ENCODE measurements at places on chromosomes 6 and 20. TPM values are rescaled to one million over a fixed set of nuclear protein-coding genes. Genes with fewer than 3 reads are reported as not detected.

The RNGTT gene
- polyA plus RNA-seq, result 18.1 TPM

The MOG gene
- not detected for polyA plus RNA-seq

DNA sequence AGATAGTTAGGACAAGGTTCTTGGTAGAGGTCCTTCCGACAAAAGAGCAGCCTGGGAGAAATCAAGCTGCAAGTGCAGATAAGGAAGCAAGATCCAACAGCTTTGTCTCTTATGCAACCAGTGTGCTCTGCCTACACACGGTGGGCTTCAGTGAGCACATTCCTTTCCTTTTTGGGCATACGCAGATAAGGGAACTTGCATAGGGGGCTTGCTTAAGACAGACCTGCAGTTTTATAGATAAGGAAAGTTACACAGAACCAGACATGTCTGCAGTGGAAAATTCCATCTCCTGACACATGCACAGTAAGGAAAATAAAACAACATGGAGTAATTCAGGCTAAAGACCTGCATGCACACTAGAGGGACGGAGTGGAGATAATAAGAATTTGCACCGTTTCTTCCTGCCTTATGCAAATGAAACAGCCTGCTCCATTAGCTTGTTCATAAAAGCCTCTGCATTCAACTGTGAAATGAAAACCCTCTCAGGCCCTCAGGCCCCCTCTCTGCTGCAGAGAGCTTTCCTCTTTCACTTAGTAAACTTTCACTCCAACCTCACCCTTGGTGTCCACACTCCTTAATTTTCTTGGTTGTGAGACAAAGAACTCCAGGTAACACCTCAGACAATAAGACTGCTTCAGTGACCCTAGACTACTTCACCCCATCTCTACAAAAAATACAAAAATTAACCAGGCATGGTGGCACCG is 97.5 kb upstream of the MYLIP start:
- no peak for DNase-seq

DNA sequence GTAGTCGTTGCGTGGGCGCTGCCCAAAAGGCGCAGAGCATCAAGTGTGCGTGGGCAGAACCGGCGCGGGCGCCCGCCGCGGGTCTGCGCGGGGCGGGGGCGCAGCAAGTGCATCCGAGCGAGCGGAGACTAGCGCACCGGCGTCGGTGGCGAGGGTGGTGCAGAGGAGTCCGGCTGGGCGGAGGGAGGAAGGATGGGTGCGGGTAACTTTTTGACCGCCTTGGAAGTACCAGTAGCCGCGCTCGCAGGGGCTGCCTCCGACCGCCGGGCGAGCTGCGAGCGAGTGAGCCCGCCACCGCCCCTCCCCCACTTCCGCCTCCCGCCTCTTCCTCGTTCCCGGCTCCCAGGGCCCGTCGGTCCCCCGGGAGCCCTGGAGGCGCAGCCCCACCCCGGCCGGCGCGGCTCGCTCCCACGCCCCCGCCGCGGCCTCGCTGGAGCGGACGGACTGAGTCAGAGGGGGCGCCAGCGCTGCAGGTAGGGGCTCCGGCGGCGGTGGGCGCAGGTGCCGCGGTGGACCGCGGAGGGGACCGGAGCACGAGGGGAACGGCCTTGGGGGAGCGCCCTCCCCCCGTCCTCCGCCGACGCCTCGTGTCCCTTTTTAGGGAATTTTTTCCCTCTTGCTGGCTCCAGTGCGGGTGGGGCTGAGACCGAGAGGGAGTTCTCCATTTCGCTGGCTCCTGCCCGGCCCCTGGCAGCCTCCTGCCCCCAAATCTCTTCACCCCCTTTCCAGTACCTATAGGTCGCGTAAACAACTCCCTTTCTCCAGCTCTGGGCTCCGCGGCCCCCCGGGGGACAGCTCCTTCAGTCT is 1.6 kb upstream of the DBNDD2 start:
- peak; percentile 20 for DNase-seq

The ADGB gene
- 0.62 TPM for polyA plus RNA-seq

DNA sequence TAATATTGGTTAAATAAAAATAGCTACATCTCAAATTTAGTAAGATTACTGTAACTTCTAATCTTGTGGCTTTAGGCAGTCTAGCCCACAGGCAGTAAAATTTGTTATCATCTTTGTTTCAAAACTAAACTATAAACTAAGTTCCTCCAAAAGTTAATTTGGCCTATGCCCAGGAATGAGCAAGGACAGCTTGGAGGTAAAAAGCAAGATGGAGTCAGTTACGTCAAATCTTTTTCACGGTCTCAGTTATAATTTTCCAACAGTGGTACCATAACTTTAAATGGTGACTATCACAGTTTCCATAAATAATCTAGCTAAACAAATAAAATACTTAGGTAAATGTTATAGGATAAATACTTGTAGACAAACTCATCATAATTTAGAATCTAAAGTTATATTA is 63.0 kb downstream of the AGPAT4 start:
- no peak for DNase-seq

DNA sequence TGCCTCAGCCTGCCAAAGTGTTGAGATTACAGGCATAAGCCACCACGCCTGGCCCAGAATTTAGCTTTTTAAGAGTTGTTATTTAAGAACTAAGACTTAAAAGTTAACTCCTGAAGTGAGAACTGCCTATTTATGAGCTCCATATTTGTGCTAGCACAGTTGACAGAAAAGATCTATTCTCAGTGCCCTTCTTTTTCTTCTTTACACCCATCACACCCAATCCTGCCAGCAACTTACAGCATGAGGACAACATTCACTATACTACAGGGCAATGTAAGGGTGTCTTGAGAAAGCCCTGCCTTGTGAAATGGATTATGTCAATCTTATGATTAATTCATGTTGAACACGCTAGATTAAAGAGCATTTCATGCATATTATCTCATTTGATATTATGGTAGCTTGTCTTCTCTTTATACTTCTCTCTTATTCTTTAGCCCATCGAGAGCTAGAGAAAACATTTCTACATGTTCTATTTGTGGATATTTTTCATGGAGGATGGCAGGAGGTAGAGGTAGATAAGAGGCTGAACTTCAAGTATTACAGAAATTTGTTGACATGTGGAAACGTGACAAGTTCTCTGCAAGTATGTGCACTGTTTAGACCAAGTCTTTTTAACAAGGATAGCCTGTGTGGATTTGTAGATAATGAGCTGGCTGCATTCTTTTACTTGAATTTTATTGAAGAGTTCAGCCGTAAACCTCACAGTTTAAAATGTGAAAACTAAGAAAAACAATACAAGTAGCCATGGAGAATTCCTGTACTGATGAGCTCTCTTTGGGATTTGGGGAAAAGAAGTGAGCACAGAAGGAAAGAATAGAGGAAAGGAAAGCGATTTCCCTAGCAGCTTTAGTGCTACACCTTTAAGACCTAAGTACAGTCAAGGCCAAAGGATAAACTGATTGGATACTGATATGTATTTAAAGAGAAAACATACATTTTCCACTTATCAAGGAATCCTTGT is 212.2 kb downstream of the ARHGAP18 start:
- no peak for DNase-seq

- peak; percentile 19 for DNase-seq
Measured at GRCh38 chr6:55528624-55529023, 50.4 kb downstream of the HMGCLL1 start.

The GRM4 gene
- polyA plus RNA-seq, result 0.53 TPM

The GJA10 gene
- polyA plus RNA-seq, result not detected
